ENCODE measurements at places on chromosomes 4 and X. TPM values are rescaled to one million over a fixed set of nuclear protein-coding genes. Genes with fewer than 3 reads are reported as not detected.

Gene MAPK10
- 39.0 TPM for total RNA-seq

Gene REELD1
- 1.3 TPM for total RNA-seq

Gene ZNF275
- 30.9 TPM for total RNA-seq

Gene HTN1
- not detected for total RNA-seq

Gene CLTRN
- total RNA-seq, result 0.34 TPM

All from subcutaneous adipose tissue (tissue), 4 donors.